ENCODE measurements at places on chromosomes 16 and 17. TPM values are rescaled to one million over a fixed set of nuclear protein-coding genes. Genes with fewer than 3 reads are reported as not detected.

DNA sequence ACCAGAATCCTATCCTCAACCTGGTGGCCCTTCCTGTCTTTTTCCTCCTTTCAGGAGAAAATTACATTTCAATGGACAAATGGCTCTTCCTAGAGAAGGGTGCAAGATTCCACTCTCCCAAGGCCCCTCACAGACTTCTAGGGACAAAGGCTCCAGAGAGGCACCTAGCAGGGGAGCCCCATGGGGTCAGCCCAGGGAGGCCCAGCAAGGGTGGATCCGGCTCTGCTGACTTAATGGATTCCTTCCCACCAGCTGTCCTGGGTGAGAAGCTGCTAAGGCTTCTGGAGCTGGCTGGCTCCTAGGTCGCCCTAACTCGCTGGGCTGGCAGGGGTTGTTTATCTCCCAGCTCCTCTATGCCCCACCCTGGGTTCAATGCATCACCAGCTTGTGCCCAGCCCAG lies 152.4 kb downstream of the ZNF423 start:
- peak; percentile 39 for DNase-seq

DNA sequence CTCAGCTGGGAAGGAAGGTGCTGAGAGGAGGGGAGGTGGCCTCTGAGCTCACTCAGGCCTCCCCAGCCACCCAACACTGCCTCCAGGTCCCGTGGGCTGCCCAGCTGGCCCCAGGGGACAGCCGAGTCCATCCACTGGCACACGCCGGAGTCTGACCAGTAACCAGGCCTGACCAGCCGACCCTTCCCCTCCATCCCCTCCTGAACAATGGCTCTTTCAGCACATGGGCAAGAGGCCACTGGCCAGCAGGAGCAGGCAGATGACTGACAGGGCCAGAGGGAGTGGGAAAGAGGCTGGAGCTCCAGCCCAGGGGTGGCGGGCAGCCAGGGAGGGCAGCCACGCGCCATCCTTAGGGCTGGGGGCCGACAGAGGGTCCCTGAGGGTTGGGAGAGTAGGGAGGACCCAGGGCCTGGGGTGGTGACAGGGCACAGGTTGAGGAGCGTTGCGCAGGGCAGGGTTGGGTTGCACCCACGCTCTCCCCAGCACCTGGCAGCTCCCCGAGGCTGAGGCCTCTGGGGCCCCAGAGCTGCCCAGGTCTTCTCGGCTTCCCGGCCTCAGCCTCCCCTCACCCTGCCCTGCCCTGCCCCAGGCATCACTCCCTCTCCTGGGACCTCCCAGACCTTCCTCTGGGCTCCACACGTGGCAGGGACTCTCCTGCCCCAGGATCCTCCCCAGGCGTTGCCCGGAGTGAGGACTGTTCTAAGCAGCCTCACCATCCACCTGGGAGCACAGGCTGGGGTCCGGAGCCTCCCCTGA lies 20.2 kb upstream of the SLC38A10 start:
- no peak for DNase-seq

DNA sequence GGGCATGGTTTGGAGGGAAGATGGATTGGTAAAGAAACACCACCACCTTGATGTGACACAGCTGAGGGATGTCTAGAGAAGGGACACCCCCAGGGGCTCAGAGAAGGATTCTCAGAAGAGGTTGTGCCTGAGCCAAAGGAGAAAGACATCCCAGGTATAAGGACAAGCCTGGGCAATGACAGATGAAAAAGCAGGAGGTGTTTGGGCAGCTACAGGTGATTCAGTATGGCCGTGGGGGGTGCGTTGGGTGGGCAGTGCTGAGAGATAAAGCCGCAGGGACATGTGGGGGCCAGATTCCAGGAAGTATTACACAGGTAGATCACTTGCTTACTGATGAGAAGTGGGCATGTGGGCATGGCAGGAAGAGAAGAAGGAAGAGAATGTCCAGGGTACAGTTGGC lies 7.0 kb downstream of the TMEM95 start:
- DNase-seq: no peak

- no peak for DNase-seq
Measured at GRCh38 chr17:59825533-59826322, 67.0 kb downstream of the TUBD1 start.

- peak; percentile 74 for DNase-seq
Measured at GRCh38 chr17:43917348-43918025, 10.2 kb upstream of the MPP2 start.

- DNase-seq: no peak
Measured at GRCh38 chr16:1357906-1358566, 6.3 kb downstream of the GNPTG start.

Gene CMTM2
- not detected for polyA plus RNA-seq

Gene KCNH6
- polyA plus RNA-seq: 4.8 TPM
